Astrocyte (in vitro differentiated cells and primary cell): ENCODE measurements at places on chromosomes 7 and 10.

GRCh38 chr10:101221963-101222531 lies 7.2 kb downstream of the LBX1 start:
- no peak for DNase-seq

- DNase-seq, result no peak
Observed at GRCh38 chr7:105206985-105207384, 181.7 kb downstream of the SRPK2 start.

DNA sequence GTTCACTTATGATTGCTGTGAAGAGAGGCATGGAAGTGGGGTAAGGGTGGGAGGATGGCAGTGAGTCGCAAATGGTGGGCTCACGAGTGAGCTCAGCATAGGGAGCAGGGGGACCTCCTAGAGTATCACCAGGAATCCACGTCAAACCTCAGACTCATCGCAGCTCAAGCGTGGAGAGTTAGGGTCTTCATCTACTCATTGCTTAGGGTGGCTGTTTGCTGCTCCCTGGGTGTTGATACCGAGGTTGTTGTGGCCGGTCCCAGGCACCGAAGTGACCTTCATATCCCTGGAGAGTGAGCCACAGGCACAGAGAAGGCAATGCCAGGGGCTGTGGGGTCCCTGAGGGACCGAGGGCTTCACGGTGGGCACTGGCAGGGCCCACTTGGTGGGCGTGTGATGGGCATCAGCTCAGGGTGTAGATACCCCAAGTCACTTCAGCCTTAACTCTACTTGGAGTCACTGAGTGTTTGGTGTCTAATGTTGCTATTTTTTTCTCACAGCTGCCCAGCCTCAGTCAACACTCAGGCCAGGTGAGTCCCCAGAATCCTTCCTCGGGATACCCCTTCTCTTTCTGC lies 16.8 kb downstream of the DMBT1 start:
- no peak for DNase-seq

DNA sequence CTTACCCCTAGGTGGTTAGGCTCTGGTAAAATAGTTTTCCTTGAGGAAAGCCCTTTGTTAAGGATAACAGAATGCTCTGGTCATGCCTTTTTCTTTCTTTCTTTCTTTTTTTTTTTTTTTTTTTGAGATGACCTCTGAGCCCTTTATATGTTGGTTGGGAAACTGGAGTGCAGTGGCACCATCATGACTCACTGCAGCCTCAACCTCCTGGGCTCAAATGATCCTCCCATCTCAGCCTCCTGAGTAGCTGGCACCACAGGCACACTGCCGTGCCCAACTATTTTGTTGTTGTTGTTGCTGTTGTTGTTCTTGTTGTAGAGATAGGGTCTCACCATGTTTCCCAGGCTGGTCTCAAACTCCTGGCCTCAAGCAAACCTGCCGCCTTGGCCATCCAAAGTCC lies 27.4 kb downstream of the NACAD start:
- no peak for DNase-seq

DNA sequence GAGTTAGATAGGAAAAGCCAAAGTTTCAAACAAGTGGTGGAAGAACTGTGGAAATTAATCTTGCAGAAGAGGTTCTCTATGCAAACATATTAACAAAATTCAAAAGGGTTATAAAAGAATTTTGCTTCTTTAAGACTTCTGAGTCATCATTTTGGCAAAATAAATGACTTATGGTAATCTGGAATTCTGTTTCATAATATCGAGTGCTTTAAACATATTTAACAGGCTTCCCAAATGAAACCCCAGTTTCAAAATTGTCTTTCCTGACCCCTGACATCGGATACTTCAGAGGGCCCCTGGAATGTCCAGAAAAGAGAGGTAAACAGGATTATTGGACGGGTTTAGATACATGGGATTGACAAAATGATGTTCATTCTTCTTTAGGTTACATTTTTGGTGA lies 444.6 kb downstream of the HTR7 start:
- peak; percentile 50 for DNase-seq

DNA sequence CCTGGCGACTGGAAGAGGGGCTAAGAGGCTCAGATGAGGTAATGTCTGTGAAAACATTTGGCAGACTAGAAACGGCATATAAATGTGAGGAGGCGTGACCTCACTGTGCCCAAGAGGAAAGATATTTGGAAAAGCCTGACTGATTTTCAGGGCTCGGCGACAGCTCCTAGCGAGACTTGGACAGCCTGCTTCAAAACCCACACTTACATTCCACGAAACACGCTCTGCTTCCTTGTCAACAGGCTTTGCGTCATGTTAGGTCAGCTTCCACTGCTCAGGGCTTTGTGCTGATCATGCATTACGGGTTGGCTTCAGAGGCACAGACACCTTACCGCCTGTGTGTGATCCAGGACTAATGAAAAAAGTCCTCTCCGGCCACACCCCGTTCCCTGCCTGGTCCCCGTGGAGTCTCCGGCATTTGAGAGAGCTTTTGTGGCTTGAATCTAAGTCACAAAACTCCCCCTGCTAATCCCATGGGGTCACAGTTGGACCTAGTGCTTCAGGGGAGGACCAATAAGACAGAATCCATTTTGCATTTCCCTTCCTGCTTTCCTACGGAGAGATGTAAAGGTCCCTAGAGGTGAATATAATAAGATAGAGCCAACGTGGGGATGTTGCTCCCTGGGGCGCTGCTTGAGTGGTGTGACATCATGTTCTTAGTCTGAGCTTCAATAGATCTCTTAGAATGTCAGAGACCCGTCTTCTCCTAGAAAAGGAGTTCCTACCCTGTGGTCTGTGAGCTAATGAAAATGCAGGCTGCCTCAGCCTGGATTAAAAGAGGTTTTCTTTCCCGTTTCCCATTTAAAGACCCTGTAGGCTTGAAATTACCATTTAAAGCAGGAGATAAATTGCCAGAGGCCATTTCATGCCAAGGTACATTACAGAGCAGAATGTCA lies 25.5 kb downstream of the FGFBP3 start:
- DNase-seq, result peak; percentile 73
